ENCODE measurements at places on chromosomes 7 and 10. TPM values are rescaled to one million over a fixed set of nuclear protein-coding genes. Genes with fewer than 3 reads are reported as not detected.

RELN gene
- total RNA-seq: 0.74 TPM

OPALIN gene
- not detected for total RNA-seq

SPDYE6 gene
- not detected for total RNA-seq

THSD7A gene
- total RNA-seq: 0.55 TPM

CALHM1 gene
- not detected for total RNA-seq

TRPV6 gene
- total RNA-seq: not detected

LIPJ gene
- total RNA-seq: under 0.01 TPM

SCIN gene
- total RNA-seq: 0.43 TPM

PILRA gene
- total RNA-seq: 0.28 TPM

ZPBP gene
- total RNA-seq: not detected

OR2A42 gene
- not detected for total RNA-seq

C10orf90 gene
- total RNA-seq: under 0.01 TPM

LIPN gene
- not detected for total RNA-seq

AKR1C2 gene
- total RNA-seq: 13.5 TPM

MLXIPL gene
- 0.37 TPM for total RNA-seq

CTNNA3 gene
- total RNA-seq: not detected

DEPP1 gene
- total RNA-seq: 22.6 TPM

SH2B2 gene
- 1.2 TPM for total RNA-seq

KNDC1 gene
- total RNA-seq: 0.57 TPM

SRGN gene
- 36.7 TPM for total RNA-seq

WEE2 gene
- total RNA-seq: not detected

HOXA7 gene
- total RNA-seq: 1.6 TPM

AGAP3 gene
- 26.2 TPM for total RNA-seq

DHX32 gene
- total RNA-seq: 44.7 TPM

EDRF1 gene
- 17.4 TPM for total RNA-seq

NKX2-3 gene
- total RNA-seq: not detected

FAM3C gene
- total RNA-seq: 48.1 TPM

CYP3A4 gene
- not detected for total RNA-seq

ELN gene
- 4.2 TPM for total RNA-seq

PARD3 gene
- 50.8 TPM for total RNA-seq

TBX20 gene
- total RNA-seq: 4.6 TPM

KCND2 gene
- 4.0 TPM for total RNA-seq

GNG11 gene
- total RNA-seq: 40.3 TPM

SLC29A3 gene
- total RNA-seq: 1.1 TPM

LRIT1 gene
- not detected for total RNA-seq

CRHR2 gene
- not detected for total RNA-seq

PNLIPRP3 gene
- 0.09 TPM for total RNA-seq

PALD1 gene
- total RNA-seq: under 0.01 TPM

SPDYE8 gene
- not detected for total RNA-seq

ASIC3 gene
- total RNA-seq: 0.14 TPM

GIMAP2 gene
- 0.55 TPM for total RNA-seq

Data from smooth muscle cell of bladder (primary cell).